ENCODE measurements at places on chromosomes 6 and 20.

GRCh38 chr20:54619181-54619580 lies 143.8 kb downstream of the DOK5 start:
- no peak for DNase-seq

- no peak for DNase-seq
These were observed 12.5 kb downstream of the PRDM1 start for GRCh38 chr6:106098383-106099234.

DNA sequence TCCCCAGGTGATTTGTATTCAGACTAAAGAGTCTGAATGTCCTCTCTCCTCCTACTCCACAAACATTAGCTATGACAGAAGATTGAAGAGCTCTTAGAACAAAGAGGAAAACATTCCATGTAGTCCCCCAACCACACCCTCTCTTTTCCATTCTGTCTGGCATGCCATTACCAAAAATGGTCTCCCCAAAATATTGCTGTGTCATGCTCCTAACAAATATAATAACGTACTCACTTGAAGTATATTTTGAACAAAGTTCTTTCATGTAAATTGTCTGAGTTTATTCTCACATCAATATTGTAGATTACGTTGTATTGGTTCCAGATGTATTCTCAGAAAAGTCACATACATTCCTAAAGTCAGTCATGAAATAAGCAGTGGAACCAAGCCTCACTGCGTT lies 467.3 kb upstream of the IRAK1BP1 start:
- no peak for DNase-seq

DNA sequence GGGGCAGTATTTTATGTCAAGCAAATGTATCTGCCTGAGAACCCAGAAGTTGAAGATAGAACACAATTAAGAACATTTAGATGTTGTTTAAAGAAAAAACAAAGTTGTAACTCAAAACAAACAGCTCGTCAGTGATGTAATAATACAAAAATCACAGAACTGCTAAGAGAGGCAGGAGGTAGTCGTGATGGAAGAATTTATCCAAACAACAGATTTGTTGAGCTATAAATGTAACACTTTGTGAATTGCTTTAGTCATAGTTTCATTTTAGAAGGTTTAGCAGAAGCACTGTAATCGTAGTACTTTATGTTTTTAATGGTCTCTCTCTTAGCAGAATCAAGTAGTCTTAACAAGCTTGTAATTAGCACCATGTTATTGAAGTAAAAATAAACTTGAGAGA lies 73.6 kb downstream of the SCAF8 start:
- no peak for DNase-seq

DNA sequence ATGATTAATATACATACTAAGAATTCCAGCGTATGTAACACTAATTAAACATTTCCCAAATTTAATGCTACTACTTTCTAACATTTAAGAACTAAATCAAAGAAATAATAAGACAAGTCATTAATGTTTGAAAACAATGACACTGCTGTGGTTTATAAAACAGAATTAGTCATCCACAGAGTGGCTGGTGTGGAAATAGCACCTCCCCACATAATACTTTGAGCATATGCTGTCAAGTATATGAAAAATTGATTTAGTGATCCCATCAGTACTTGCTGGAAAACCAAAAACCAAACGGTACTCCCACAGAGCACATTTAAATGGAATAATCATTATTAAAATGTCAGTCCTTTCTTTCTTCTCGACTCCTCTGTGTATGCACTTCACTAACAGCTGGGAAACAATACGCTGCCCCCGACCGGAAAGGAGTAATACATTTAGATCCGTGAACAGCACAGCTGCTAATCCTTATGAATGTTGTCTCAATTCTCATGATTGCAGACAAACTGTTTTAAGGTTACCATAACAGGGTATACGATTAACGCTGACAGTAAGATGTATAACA lies 78.4 kb downstream of the PREP start:
- DNase-seq: peak; percentile 7

Measured in NCI-H226 (cell line).